ENCODE measurements at places on chromosomes 13 and 19.
A peak's percentile ranks its signal among the peaks of the same experiment; 100 is the strongest.

DNA sequence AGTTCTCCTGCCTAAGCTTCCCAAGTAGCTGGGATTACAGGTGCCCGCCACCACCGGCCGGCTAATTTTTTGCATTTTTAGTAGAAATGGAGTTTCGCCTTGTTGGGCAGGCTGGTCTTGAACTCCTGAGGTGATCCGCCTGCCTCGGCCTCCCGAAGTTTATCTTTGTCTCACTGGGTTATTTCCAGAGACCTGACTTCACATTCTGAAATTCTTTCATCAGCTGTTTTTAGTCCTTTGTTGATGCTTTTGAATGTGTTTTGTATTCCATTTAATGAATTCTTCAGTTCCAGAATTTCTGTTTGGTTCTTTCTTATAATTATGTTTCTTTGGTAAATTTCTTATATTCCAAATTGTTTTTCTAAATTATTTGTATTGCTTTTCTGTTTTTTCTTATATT, 55.4 kb upstream of the MLNR start:
- no peak for DNase-seq

DNA sequence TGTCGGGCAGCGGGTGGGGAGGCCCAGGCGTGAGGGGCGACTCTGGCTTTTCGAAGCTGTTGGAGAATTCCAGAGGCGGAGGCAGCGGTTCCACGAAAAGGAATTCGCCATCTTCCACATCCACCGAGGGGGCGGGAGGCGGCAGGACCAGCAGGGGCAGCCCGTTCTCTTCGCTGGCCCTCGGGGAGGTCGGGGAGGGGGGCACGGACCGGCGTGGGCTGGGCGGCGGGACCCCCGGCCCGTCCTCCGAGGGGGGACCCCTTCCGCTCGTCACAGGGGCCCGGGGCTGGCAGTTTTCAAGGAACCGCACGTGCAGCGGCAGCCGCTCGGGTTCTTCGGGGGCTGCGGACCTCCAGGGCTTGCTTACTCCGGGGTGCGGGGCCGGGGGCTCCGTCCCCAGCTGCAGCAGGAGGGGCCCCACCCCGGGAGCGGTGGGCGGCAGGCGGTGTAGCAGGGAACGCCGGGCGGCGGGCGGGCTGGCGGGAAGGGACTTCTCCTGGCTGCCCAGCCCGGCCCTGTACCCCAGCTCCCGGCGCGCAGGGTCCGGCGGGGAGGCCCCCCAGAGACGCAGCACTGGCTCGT, 18.0 kb downstream of the C19orf81 start:
- no peak for DNase-seq

DNA sequence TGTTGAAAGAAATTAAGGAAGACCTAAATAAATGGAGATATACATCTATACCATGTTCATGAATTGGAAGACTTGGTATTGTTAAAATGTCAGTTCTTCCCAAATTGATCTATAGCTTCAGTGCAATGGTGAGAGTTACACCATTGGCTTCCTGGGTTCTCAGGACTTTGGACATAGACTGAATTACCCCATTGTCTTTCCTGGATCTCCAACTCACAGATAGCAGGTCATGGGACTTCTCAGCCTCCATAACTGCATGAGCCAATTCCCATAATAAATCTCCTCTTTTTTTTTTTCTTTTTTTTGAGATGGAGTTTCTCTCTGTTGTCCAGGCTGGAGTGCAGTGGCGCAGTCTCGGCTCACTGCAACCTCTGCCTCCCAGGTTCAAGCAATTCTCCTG, 38.7 kb downstream of the CCNE1 start:
- no peak for DNase-seq

DNA sequence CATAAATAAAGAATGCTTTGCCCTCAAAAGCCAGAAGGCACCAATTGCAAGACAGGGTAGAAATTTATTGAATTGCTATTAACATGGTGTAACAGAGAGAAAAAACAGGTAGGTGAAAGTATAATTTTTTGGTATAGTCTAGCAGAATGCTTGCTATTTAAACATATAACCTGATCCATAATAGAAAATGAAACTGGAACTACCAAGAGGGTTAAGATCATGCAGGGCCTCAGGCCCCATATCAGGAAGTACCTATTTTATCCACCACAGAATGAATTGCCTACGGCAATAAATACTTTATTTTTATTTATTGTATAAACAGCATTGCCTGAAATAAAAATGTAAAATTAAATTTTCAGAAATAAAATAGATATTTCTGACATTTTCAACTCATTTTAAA, 159.5 kb downstream of the PRR20E start:
- DNase-seq = no peak

GRCh38 chr19:51064534-51065220, at the start of gene KLK13:
KLK13 (minus strand) TSS chr19:51065092; CDS start chr19:51065067, 25 bp downstream.
- peak; percentile 62 for DNase-seq

DNA sequence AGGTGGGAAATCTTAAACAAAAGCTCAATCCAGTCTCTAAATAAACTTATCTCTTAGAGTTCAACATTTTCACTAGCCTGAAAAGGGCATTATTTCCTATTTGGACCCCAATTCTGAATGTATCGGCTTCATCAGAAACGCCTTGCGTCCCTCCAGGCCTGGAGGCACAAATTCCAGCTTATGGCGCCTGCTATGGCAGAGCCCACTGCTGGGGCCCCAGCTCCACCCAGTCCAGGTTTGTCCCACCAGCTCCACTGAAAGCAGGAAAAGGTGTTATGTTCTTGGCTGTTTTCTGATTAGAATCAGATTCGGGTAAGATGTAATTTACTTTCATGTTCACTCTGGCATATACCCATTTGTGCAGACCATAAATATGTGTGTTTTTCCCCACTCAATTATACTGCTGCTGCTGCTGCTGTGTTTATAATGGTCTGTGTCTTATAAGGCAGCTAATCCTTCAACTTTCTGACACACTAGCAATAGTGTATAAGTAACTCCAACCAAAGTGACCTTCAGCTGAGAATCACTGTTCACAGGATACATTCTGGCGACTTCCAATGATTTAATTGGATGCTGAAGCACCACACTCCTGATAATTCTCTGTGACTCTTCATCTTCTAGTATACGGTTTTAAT, 6.4 kb downstream of the IRS2 start:
- DNase-seq = no peak

- DNase-seq = peak; percentile 85
These were observed 40.9 kb downstream of the RAB20 start for GRCh38 chr13:110520431-110521295.

DNA sequence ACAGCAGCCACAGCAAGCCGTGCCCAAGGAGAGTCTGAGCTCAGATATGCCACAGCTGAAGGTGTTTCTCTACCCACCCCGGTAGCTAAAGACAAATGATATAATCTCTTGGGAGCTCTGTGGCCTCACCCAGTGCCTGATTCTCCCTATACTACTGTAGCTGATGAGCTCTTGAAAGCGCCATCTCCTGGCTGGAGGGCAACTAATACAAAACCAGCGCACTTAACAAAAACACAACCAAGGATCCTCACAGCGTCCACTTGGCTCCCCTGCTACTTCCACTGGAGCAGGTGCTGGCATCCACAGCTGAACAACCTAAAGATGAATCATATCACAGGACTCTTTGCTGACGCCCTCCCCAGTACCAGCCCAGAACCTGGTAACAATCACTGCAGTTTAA, 1212.0 kb downstream of the PCDH17 start:
- DNase-seq = no peak

DNA sequence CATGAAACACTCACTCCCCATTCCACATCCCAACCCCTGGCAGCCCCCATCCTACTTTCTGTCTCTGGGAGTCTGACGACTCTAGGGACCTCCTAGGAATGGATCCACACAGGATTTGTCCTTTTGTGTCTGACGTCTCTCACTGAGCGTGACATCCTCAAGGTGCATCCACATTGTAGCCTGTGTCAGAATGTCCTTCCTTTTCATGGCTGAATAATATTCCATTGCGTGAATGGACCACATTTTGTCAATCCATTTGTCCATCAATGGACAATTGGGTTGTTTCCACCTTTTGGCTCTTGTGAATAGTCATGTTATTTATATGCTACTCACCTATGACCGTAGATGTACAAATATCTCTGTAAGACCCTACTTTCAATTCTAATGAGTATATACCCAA, 16.8 kb upstream of the NMRK2 start:
- no peak for DNase-seq

- no peak for DNase-seq
These were observed 6.9 kb upstream of the AMER2 start for GRCh38 chr13:25179011-25179410.

DNA sequence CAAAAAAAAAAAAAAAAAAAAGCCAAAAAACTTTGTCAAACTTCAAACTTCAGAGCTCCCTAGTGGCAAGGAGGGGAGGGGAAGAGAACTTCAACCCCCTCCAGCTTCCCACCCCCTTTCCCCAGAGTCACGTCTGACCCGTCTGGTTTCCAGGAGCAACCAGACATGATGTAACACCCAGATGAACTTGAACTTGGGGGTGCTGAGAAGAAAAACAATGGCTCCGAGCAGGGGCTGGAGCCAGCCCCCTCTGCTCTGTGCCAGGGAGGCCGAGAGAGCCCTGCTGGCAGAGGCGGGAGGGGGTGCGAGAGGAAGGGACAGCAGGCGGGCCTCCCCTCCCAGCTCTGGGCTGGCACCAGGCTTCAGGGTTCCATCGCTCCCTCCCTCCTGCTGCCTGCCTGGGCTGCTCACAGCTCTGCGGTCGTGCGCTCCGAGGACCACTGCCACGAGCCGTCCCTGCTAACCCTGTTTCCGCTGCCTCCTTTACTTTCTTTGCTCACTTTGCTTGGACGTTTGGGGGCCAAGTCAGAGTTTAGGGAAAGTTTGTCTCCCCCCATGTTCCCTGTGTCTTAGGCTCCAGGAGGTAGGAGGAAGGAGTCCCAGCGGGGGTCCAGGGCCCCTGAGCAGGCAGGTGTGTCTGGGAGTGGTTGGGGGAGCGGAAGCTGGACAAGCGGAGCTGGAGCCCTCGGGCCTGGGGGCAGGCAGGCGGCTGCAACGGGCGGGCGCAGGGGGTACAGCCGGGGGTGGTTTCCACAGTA, 11.1 kb downstream of the LYL1 start:
- peak; percentile 72 for DNase-seq

GRCh38 chr13:52949742-52950141, 78.9 kb upstream of the OLFM4 start:
- peak; percentile 62 for DNase-seq

- peak; percentile 98 for DNase-seq
These were observed at the start of gene TRPM4 for GRCh38 chr19:49157445-49158224. TRPM4 (plus strand) TSS chr19:49157792; CDS start chr19:49157867, 75 bp downstream.

GRCh38 chr13:111270126-111270525, 50.3 kb upstream of the TEX29 start:
- no peak for DNase-seq

GRCh38 chr13:34654203-34654602, 287.9 kb upstream of the NBEA start:
- DNase-seq = no peak

DNA sequence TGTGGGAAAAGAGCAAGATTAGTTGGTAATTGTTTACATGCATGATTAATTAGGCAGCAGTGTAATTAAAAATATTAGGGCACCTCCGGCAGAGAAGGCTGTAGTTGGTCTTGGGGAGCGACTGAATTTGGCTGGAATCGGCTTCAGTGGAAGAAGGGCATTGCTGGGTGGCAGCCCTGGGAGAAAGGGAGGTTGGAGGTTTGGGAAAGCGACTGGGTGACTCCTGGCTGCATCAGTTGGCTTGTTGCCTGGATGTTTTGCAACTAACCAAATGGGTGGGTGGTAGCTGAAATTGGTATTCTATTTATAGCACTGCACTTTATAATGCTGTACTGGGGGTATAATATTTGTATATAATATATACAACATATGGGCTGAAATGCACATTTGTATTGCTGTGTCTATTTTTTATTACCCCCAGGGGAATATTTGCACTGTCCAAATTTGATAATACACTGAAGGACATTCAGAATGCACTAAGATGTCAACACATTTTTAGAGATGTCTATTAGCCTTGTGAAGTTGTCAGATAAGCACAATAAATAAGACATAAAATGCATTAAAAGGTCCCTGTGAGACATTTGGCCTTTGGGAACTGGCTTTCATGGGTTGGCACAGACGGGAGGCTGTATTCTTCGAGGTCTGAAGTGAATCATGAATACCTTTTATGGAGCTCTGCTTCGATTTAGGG, 1.7 kb downstream of the B3GLCT start:
- peak; percentile 35 for DNase-seq

DNA sequence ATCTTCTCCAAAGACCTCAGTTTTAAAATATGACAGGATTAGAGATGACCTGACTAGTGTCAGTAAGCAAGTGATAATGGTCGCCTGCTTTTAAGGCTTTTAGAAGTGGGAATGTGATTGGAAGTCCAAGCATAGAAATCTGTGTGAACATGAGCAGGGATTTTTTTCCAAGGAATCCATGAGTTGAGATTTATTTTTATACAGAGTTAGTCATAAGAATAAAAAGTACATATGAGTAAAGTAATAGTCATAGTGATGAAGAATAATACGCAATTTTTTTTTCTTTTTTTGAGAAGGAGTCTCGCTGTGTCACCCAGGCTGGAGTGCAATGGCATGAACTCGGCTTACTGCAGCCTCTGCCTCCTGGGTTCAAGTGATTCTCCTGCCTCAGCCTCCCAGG, 1.6 kb downstream of the ZNF546 start:
- DNase-seq = no peak

DNA sequence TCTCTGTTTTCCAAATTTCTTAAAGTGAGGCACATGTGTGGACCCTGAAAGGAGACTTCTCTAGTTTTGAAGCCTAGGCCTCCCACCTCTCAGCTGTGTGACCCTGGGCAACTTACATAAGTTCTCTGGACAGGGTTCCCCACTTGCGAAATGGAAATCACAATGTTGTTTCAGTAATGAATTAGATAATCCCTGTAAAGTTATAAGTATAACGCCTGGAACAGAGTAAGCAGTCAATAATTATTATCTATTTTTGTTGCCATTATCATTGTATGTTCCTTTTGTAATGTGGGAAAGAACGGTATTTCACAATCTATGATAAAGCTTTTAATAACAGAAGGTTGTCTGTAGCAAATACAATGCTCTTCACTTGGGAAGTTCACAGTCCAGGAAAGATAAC, 437.3 kb upstream of the ZNF507 start:
- no peak for DNase-seq

DNA sequence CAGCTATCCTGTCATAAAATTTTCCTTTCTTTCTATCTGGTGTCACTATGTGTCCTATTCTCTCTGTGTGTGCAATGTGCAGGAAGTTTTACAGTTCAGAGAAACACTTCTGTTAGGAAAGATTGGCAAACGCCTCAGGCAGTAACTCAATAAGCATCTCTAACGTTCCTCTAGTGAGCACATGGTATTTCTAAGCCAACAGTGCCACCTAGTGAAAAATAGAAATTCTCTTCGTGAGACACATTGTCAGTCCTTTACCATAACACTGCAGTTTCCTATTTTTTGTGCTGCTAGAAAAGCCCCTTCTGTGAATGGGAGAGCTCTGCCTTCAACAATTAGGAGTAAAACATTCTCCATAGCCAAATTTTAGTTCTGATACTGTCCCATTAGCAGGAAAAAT, 50.7 kb downstream of the ZNF723 start:
- no peak for DNase-seq

GRCh38 chr13:67148161-67148571, 82.0 kb downstream of the PCDH9 start:
- no peak for DNase-seq

Data from left ventricle myocardium superior (tissue), 1 donor.